ENCODE measurements at places on chromosomes 7 and 10.

GRCh38 chr10:24010436-24010970, 198.4 kb upstream of the KIAA1217 start:
- no peak for DNase-seq

DNA sequence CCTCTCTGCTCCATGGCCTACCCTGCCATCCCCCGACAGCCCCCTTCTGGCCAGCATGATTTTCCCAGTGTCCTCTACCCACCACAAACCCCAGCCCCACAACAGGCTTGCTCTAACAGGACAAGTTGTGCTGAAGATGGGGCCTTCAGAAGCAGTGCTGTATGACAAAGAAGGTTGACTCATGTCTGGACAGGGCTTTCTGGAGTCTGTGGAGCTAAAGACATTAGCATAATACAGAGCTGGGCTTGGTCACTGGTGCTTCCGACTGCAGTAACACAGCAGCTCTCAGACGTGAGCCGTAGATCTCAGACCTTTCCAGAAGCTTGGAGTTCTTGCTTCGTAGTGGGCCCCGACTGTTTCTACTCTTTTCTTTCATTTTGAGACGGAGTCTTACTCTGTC, 100.5 kb downstream of the GTF2IRD1 start:
- DNase-seq = no peak

DNA sequence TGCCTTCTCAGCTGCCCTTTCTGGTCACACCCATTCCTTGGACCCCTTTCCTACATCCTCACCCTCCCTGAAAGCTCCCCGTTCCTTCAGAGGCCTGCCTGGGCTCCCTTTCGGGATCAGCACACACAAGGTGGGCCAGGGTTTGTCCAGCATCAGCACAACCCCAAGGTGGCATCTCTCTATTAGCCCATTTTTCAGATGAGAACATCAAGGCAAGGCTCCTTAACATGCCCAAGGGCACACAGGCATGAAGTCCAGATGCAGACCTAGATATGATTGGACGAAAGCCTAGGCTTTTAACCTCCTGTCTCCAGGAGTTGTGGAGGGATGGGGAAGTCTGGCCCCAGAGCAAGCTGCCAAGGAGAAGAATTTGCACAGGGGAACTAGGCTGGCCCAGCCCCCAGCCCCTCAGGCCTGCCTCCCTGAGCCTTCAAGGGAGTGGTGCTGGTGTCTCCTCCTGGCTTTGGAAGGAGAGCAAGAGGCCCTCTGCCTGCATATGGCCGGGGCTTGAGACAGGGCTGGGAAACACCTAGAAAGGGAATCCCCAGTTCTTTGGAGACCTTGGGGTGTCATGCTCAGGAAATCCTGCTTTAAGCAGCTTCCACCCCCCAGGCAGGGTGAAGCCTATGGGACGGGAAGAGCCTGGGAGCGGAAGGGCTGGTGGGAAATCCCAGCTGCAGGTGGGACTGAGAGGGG, 9.0 kb upstream of the VSIR start:
- no peak for DNase-seq

GRCh38 chr10:52486840-52487611, 172.9 kb downstream of the DKK1 start:
- no peak for DNase-seq

DNA sequence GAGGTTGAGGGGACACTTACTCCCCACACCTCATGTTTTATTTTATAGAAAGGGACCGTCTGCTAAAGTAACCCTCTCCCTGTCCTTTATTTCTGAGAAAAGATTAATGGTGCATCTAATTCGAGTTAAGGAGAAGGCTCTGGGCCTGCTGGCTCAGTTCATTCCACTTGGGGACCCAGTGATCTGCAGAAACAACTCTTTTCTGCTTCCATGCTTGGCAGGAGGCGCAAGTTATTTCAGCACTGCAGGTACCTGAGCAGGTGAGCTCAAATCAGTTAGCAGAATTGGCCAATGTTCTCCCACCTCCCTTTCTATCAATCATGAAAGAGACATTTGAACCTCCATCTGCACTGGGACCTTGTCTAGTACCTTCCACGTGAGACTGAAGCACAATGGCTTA, 396.1 kb downstream of the SFMBT2 start:
- no peak for DNase-seq

DNA sequence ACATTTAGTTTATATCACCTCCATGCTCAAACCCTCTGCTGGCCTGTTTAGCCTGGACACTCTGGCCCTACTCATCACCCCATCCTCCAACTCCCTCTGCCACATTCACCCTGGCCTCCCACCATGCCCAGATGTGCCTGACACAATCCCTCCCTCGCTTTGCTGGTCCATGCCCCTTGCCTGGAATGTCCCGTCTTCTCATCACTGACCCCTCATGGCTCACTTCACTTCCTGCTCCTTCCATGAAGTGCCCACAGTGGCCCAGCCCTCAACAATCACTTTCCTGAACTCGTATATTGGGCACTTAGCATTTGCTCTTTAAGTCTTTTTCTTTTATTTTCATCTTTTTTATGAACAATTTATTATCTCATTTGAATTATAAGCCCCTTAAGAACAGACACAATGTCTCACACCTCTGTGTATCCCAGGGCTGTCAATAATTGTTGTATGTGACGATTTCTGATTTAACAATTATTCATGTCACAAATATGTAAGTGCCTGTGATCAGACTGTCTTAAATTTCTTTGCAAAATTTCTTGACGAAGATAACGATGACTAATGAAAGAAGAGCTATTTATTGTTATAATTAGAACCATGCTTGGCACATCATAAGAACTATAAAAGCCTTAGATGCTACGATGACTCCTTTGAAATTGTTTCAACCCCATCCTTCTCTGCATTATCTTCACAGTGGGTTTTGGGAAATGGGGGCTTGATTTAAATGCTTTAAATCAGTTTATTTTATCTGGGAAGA, 209.9 kb upstream of the YAE1 start:
- no peak for DNase-seq

- DNase-seq = no peak
Measured at GRCh38 chr7:80318081-80318480, 183.4 kb downstream of the GNAI1 start.

DNA sequence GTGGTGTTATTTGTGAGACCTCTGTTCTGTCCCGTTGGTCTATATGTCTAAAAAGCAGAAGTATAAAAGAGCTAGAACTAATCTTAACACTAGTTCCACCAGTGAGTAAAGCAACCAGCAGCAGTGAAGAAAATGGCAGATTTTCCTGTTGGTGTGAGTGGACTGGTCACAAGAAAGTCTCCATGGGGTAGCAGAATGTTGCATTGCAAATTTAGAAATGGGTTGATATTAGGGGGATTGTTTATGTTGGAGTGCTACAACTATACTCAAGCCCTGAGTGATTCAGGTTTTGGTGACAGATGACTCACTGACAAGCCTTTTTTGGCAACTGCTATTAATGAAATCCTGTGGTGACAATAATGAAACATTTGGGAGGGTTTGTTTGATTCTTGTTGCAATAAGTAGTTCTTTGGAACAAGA, 5.6 kb downstream of the AVL9 start:
- DNase-seq = no peak

GRCh38 chr10:89332123-89332633, 4.4 kb downstream of the IFIT3 start:
- no peak for DNase-seq
